ENCODE measurements at places on chromosomes 12 and 14.

DNA sequence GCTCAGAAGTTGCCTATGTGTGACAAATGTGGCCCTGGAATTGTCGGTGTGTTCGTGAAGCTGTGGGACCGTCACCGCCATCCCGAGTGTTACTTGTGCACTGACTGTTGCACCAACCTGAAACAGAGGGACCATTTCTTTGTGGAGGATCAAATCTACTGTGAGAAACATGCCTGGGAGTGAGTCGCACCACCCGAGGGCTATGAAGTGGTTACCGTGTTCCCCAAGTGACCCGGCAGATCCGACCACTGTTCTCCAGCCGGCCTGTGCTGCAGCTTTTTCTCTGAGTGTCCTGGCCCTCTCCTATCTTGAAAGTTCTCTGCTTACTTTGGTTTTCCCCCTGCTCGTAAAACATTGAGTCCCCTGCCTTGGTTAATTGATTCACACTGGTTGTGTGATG, 65.3 kb downstream of the VCPKMT start:
- no peak for DNase-seq

DNA sequence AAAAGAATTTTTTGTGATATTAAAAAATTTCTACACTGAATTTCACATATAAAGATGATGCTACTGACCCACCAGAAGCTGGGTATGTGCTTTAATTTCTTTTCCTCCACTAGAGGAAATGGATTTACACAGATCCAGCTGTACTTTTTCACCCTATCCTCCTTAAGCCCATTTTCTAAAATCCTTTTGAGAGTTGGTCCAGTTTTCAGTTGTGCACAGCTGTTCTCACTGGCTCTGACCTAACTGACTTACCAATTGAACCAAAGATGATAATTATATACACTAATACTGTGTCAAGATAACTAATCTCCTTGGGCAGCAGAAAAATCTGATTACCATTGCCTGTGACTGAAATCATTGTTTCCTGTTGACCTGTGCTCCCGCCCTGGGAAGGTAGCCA, 108.5 kb downstream of the ZFC3H1 start:
- no peak for DNase-seq

DNA sequence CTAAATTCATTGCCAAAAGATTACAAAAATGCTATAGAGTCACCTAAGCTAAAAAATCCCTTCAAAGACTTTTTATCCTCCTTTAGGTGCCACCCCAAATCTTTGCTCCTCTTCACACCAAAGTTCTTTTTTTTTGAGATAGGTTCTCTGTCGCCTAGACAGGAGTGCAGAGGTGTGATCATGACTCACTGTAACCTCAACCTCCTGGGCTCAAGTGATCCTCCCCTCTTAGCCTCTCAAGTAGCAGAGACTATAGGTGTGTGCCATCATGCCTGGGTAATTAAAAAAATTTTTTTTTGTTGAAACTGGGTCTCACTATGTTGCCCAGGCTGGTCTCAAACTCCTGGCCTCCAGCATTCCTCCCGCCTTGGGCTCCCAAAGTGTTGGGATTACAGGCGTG, 47.9 kb downstream of the WDHD1 start:
- no peak for DNase-seq

- no peak for DNase-seq
Observed at GRCh38 chr12:561908-562593, 101.2 kb downstream of the NINJ2 start.

- no peak for DNase-seq
Observed at GRCh38 chr14:21891921-21892320, 218.3 kb upstream of the OR4E1 start.

DNA sequence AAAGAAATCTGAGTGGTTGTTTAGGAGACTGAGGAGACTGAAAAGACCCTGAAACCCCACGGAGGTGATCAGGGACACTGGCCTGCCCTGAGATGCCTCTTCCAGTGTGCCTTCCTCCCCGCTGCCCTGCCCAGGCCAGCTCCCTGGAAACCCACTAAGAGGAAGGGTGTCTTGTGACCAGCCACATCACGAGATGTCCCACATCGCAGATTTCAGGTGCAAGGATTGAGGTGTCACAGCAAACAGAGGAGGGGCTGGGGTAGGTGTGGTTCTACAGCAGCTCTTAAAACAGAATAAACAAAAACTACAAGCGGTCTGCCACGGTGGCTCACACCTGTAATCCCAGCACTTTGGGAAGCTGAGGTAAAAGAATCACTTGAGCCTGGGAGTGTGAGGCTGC, 184.3 kb upstream of the C14orf180 start:
- DNase-seq, result no peak

GRCh38 chr12:4001841-4002240, 128.6 kb upstream of the PARP11 start:
- no peak for DNase-seq

DNA sequence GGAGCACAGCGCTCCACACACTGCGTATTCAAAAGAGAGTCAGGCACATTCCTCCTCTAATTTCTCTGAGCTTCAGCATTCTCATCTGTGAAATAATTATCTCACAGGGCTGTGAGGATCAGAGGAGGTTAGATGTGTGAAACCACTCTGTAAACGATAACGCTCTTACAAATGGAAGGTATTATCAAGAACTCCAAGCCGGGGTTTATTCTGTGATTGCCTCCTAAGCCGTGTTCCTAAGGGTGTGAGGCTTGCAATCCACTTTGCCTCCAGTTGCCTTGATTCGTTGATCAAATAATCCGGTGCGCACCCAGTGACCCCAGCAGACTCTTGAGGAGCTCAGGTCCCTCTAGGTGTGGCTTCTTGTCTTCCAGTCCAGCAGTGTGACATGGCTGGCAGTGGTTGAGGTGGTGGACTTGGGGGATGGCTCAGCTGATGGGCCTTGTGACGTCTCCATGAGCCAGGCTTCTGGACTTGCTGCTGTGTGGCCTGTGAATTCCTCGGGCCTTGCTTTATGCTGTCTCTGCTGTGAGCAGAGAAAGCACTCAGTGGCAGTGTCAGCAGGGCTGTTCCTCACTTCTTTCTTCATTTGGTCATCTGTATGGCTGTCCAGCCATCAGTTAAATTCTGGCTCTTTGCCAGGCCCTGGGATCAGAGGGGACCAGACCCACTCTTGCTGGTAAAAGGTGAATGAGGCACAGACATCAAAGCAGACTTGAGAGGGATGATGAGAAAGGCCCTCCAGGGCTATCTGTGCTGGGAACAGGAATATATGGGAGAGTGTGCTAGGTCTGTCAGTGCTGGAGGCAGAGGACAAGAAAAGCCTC, 71.0 kb downstream of the SLC25A47 start:
- no peak for DNase-seq

DNA sequence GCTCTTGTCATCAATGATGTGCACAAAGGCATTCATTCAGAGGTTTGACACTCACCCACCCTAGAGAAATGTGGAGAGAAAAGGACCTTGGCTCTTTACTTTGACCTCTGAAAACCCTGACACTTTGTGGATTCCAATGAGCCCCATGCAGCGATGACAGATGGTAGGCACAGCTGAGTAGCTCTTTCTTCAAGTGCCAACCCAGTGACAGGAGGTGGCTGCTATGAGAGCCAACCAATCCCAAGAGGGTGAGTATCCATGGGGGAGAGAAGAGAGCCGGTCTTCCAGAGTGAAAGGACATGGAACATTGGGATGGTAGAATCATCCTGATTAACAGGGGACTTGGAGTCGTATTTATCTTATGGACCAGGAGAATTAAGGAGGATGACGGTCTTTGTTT, 17.8 kb downstream of the SLC8A3 start:
- no peak for DNase-seq

DNA sequence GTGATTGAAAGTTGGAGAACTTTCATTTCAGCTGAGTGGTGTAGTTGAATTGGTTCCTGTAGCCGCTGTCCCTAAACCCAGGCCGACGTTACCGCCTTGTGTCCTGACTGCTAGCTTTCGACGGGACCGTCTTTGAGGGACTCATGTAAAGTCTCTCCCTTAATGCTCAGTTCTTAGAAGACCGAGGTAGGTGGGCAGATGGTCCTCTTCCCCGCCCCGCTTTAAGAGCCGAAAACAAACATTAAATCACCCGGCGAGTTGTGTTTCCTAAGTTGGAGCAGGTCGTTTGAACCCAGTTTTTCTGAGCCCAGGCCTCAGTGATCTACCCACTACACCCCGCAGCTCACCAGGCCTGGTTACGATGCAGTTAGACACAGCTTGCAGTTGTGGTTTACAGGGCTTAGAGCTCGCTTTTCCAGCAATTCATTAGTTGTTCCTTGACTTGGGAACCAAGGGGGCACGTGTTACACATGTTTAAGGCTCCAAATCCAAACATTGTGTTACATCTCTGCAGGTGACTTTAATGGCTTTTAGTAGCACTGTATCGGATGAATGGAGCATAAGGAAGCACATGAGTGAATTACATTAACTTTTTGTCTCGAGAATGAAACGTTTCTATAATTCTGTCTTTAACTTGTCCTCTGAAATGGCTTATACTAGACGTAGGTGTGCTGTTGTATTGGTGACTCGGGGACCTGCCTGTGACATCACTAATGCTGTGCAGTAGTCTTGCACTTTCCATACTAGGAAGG, 790 bp downstream of the NEDD1 start:
- DNase-seq, result peak; percentile 19

- peak; percentile 59 for DNase-seq
Observed at GRCh38 chr14:105087963-105088811, 23.0 kb upstream of the GPR132 start.

DNA sequence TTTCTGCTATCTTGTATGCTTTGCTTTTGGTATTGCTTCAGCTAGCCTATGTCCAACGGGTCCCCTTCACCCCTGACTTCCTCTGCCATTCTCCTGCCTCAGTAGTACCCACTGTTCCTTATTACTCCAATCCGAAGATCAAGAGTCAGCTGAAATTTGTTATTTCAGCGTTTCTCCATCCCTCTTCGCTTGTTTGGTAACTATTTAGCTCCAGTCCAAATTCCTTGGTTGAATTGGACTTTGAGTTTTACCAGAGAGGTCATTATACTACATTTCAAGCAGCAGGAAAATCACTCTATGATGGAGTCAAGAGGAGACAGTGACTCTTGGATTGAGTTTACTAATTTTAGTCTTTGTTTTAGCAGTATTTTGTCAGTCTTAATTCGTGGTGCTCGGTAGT, 4.5 kb downstream of the ETFBKMT start:
- no peak for DNase-seq

DNA sequence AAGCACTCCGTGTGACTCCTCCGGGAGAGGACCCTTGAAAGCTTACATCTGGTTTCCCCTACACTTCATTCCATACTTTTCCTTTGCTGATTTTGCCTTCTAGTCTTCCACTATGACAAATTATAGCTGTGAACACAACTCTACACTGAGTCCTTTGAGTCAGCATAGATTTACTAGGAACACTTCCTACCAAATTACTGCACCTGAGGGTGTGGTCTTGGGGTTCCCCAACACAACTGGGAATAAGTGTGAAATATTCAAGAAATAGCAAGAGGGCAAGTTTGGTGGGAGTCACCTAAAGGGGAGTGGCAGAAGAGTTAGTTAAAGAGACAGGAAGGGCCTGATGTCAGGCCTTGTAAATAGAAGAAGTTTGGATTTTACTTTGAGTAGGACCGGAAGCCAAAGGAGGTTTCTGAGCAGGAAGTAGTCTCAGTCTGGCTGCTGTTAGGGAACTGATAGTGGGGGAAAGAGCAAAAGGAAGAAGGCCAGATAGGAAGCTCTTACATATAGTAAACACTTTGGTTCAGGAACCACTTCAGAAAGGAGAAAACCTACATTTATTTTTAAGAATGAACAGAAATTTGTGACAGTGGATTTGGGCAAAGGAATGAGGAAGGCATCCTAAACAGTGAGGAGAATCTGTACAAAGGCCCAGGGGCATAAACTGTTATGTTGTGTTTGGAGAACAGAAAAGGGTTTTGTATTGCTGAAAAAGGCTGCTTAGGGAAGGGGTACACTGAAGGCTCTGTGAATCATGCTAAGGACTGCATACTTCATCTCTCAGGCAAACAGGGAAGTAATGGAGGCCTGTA, 14.2 kb downstream of the SEL1L start:
- DNase-seq, result no peak

DNA sequence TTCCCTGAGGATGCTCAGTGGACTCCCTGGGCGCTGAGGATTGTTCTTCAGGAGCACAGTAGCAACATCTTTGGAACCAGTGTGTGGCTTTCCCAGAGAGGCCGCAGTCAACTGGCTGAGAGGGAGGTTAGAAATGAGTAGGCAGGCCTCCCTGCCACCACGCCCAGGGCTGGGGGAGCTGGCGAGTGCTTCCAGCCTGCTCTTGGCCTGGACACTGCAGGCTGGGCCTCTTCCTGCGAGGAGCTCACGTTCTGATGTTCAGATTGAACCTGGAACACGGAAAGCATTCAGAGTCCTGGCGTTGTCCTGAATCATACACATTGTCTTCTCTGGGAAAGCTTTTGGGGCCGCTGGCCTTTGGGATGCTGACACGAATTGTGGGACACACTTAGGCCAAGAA, 15.6 kb downstream of the TSPAN9 start:
- no peak for DNase-seq

GRCh38 chr14:104731320-104732294, 7.6 kb downstream of the ADSS1 start:
- peak; percentile 81 for DNase-seq

GRCh38 chr12:16036073-16036472, 124.9 kb downstream of the DERA start:
- DNase-seq, result no peak

DNA sequence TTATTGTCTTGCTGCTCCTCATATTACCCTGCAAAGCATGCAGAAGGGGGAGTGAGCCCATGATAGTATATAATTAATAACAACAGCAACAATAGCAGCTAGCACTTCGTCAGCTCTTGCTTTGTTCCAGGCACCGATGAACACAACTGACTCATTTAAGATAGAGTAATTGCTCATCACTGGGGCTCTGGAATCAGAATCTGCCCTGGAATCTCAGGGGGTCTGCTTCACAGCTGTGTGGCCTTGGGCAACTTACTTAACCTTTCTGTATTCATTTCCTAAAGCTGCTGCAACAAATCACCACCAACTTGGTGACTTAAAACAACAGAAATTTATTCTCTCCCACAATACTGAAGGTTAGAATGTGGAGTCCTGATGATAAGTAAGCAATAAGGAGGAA, 55.0 kb upstream of the PSMC1 start:
- DNase-seq, result no peak

GRCh38 chr12:94078138-94078723, 70.1 kb upstream of the PLXNC1 start:
- DNase-seq, result no peak

GRCh38 chr12:15227004-15227679, 5.9 kb upstream of the RERG start:
- DNase-seq, result peak; percentile 41

DNA sequence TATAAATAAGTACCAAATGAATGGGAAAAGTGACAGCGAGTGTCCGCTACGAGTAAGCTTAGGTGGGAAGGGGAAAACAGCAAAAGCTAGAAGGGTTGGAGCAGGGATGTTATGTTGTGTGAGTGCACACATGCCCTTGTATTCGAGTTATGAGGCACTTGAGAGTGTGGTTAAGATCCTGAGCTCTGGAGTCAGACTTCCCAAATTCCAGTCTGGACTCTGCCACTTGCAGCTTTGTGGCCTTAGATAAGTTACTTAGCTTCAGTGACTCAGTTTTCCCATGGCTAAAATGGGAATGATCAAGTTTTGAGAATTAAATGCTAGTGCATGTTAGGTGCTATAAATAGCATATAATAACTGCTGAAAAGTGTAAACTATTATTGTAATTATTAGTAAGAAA, 44.9 kb downstream of the KTN1 start:
- no peak for DNase-seq

GRCh38 chr12:49133014-49133413, 1.8 kb upstream of the TUBA1B start:
- no peak for DNase-seq
